Stimulated activated CD4-positive, alpha-beta T cell treated with anti-CD3 and anti-CD28 coated beads, Interleukin-1b, Interleukin-23, amount 100 ng/mL, for 4 hours (primary cell): ENCODE measurements at places on chromosomes 2 and 18.

DNA sequence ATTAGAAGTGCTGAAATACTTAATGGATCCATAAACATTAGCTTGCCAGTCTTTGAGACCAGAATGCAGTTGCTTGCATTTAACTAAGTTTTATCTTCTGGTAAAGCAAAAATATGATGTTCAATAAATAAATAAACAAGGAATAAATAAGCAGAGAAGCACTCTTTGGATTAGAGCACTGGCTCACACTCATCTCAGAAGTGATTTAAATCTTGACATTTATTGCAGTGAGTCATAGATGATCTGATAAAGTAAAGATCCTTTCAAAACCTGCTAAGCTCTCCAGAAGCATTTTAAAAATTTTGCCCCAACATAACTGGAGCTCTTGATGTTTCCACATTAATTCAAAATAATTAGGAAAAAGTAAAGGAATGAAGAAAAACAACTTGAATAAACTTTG is 66.8 kb downstream of the KYNU start:
- no peak for DNase-seq

DNA sequence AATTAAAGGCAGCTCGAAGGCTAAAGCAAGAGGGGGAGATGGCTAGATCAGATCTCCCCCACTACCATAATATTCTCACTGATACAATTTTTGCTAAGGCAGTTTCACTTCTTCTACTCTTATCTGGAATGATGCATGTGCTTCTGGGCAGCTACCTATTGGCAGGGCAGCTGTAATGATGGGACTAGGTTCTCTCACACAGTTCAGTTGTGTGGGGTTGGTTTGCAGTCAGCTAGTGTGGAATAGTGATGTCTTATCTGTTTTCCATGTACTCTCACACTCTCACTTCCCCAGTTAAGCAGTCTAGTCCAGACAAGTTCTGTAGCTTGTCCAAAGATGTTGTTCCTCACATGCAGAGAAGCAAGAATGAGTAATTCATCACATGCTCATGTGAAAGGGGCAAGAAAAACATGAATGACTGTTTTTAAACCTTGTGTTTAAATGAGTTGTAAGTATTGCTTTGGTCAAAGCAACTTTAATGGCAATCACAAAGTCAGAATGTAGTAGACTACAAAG is 836.1 kb downstream of the CBLN2 start:
- no peak for DNase-seq

DNA sequence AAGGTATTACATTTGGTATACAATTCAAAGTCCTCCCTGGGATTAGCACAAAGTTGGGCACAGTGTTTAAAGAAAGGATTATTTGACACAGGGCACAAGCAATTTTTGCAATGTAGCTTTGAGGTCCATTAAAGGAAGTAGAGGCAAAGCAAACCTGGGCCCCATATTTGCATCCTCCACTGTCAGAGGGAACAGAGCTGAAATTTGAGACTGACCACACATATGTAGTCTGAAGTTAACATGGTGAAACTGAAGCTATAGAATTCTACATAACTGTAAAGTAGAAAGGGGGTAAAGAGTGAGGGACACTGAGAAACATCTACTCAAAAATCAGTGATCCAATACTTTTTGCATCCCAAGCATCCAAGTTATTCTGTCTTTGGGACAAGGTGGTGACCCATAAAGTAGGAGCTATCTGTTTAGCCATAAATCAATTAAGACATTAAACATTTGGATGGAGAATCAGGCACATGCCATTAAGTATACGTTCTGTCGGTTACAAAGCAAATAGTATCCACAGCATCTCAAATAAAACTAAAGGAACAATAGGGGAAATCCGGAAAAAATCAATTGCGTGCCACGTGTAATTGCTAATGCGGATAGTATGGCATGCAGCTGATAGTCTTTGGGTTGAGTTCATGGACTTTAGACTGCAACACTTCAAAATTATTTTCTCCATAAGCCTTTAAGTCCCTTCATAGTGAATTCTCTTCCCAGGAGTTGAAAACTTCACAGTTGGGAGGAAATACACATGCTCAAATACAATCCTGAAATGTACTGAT is 72.6 kb downstream of the PLEKHM3 start:
- DNase-seq = no peak

DNA sequence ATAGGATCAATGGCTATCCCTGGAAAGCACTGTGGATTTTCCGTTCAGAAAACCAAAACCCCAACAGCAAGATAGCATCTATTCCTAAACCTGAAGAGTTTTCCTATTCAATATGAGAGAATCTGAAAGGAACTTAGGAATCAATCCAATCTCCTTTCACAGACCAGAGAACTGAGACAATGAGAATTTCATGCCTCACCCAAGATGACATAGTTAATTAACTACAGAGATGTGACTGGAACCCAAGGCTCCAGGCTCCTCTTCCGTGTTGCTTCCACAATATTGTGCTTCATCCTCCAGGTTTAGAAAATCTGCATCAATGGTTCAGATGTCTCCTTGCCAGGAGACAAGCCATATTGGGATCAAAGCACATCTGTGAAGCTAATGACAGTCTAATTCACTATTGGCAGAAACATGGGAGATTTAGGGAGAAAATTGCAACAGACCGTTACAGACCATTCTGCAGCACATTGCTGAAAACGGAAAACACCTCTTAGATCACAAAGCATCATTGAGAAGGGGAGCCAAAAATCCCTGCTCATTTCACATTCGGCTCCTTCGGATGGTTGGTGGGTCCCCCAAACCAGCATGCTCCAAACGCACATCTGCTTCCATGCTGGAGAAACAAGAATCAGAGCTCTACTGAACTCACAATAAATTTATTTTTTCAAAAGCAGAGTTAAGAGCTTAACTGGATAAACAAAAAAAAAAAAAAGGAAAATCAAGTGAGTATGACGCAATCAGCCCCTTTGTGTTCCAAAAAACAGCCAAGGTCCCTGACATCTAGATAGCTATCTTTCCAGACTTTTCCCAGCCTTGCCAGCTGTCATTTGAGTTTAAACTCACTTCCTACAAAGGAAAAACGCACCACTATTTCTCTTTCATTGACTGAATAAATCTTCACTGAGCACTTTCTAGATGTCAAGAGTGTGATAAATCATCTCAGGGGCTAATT is 290.3 kb downstream of the C1D start:
- no peak for DNase-seq

GRCh38 chr2:220985561-220985960 is 586.5 kb downstream of the EPHA4 start:
- no peak for DNase-seq

DNA sequence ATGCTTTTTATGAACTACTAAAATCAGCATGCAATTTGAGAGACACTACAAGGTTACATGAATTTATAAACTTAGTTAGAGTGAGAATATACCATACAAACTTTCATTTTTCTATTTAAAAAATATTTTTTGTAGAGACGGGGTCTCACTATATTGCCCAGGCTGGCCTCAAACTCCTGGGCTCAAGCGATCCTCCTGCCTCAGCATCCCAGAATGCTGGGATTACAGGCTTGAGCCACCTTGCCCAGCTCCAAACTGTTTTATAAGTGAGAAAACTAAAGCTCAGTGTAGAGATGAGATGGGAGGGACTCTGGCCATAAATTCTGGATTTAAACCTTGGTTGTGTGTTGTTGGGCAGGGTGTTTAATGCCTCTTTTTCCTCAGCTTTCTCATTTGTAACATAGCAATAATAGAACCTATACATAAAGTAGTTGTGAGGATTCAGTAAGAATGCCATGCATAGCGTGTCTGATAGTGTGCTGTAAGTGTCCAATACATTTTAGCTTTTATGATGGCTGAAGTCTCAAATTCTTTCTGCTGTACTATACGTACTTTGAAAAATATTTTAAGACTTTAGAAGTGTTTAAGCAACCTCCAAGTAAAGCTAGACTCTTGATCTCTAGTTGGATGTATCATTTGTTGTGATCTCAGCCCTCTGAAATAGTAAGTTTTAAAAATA is 9.7 kb downstream of the CAB39 start:
- no peak for DNase-seq
